ENCODE measurements at places on chromosomes 3 and 15. TPM values are rescaled to one million over a fixed set of nuclear protein-coding genes. Genes with fewer than 3 reads are reported as not detected.

OR5K2 gene
- not detected for total RNA-seq

CASR gene
- not detected for total RNA-seq

EPB42 gene
- total RNA-seq = not detected

ZFYVE19 gene
- total RNA-seq = 36.2 TPM

NRROS gene
- total RNA-seq = not detected

C3orf49 gene
- not detected for total RNA-seq

CD86 gene
- not detected for total RNA-seq

B4GALT4 gene
- 25.8 TPM for total RNA-seq

SIAH2 gene
- total RNA-seq = 23.4 TPM

MUC4 gene
- total RNA-seq = not detected

MINAR1 gene
- 0.09 TPM for total RNA-seq

GOLGA8S gene
- not detected for total RNA-seq

ADGRG7 gene
- total RNA-seq = not detected

RBM15B gene
- total RNA-seq = 22.5 TPM

FANCD2OS gene
- not detected for total RNA-seq

GOLGA8F gene
- not detected for total RNA-seq

MESP2 gene
- not detected for total RNA-seq

SLC22A13 gene
- not detected for total RNA-seq

ELL3 gene
- total RNA-seq = 6.1 TPM

Measured in A172 (cell line).